ENCODE measurements at places on chromosomes 2 and 18.

GRCh38 chr2:77807531-77808215, 285.5 kb upstream of the LRRTM4 start:
- no peak for DNase-seq

- no peak for DNase-seq
Measured at GRCh38 chr2:202689898-202690297, 55.1 kb downstream of the FAM117B start.

GRCh38 chr2:86436328-86436727, 4.8 kb upstream of the KDM3A start:
- DNase-seq = no peak

DNA sequence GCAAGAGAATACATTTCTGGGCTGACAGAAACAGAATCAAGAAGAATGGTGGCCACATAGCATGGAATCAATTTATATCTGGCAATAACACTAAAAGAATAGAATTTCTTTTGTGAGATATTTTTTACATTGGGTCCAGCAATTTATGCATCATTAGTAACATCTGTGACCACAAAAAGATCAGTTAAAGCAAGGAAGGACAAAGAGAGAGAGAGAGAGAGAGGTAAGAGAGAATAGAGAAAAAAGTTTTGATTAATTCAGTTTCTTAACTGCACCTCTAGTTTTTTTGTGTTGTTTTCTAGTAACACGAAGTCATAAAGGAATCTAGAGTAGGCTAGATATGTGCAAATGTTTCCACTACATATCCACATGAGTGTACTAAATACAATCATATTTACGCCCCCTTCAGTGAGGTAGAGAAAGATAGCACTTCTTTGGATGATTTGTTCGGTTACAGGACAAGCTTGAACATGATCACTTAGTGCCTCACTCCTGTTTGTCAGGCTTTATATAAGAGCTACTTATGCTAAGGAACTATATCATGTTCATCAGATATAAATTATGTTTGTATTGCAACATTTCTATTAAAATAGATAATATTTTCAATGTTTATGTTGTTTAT, 247.4 kb upstream of the COL3A1 start:
- no peak for DNase-seq

DNA sequence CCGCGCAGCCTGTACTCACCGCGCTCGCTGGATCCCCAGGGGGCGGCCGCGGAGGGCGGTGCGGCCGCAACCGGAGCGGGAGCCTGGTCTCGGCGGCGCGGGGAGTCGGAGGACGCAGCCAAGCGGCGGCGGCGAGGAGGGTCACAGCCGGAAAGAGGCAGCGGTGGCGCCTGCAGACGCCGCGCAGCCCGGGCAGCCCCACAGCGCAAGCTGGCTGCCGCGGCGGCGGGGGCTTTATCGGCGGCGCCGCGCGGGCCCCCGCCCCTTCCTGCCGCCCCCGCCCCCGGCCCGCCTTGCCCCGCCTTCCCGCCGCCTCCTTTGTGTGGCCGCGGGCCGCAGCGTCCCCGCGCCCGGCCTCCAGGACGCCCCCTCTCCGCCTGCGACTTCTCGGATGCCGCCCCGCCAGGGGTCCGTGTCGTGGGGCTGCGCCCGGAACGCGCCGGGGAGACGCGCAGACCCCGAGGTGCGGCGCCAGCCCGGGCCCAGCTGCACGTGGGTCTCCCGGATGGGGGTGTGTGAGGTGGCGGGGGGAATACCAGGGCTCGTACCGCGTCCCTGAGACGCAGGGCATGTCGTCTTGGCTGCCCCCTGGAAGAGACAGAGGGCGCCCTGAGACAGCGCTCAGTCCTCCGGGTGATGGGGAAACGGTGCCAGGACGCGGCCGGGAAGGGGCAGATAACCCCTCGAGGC, at the start of gene SERPINE2:
Gene SERPINE2, minus strand, starts transcription at position 207 of the 690 bp plus-strand sequence. CDS start 37,386 bp downstream, outside the sequence.
- DNase-seq = no peak

- DNase-seq = no peak
Measured at GRCh38 chr2:215711471-215712034, 275.7 kb upstream of the FN1 start.

DNA sequence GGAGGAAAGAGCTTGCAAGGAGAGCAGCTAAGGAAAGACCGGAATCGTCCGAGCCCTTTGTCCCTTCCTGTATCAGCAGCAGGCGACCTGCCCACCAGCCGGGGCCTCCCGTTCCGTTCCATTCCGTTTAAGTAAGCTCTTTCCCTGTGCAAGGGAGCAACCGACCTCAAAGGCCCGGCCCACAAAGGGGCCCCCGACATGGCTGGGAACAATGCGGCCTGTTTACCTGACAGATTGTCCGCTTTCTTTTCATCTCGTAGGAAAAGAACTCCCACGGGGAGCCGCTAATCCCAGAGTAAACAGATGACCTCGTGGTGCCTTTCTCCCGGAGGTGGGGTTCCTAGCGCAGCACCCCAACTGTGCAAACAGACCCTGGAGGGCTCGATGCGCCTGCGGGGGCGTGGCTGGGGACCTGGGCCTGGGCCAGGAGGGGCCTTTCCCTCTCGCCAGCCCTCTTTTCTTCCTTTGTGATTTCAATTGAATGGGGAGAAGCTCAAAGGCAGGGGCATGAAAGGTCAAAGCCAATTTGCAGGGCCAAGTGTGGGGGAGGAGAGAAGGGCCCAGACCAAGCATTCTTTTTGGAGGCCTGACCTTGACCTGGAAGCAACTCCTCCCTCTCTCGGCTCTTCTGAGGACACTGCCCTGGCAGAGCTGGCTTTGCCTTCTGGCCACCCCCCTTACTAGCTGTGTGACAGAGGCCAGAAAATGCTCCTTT, 120.2 kb downstream of the INHBB start:
- no peak for DNase-seq

DNA sequence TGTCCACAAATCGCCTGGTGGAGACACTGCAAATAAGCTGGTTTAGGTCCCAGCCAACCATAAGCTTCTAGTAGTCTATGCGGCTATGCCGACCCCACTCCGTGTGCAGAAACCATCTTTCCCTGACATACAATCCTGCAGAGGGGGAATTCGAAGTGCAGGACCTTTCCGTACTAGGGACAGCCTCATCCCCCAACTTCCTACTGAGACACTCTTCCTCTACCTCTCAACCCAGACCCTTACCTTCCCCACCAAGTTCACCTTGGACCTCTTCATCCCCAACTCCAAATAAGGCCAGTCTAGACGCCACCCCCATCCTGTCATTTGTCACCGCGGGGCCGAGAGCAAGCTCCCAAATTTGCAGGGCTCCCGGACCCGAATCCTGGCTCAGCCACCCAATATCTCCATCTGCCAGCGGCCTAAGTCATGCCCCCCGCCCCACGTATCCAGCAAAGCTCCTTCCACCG, 496 bp downstream of the SUCLG1 start:
- no peak for DNase-seq

GRCh38 chr2:75274936-75275335, 75.6 kb upstream of the TACR1 start:
- DNase-seq = no peak

DNA sequence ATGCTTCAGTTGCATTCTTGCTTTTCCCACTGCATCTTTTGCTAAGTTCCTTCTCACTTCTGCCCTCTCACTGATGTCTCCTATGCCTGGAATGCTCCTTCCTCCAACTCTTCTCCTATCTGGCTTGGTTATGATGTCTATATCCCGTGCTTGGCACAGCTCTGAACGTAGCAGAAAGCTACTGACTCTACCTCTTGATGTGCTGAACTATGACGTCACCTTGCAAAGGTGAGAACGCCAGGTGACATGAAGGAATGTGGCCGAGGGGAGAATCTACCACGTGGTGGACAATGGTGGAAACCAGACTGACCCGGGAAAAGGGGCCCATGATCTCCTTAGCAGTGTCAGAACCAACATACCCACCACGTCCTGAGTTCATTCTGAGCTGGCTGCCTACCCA, 209.7 kb downstream of the SH3BP4 start:
- DNase-seq = no peak

DNA sequence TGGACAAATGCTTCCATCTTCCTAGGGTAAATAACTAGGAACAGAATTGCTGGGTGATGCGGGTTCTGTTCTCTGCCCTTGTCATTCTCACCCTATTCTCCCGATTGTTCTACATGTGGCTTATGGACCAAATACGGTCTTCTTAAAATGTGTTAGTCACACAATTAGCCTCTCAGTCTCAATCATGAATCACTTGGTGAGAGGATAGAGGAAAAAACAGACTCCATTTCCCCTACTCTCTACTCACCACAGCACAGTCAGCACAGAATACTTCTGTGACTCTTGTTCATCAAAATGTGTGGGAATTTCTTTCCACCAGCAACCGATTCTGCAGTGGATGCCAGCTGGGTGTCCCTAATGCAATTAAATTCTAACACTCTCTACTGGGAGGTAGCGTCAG, 125.2 kb downstream of the SH3BP4 start:
- DNase-seq = no peak

- DNase-seq = no peak
Measured at GRCh38 chr2:197889041-197889440, 84.6 kb downstream of the PLCL1 start.

All from stimulated activated CD8-positive, alpha-beta memory T cell treated with anti-CD3 and anti-CD28 coated beads, Interleukin-4, amount 100 ng/mL, for 1 hour (primary cell).